ENCODE measurements at places on chromosomes 3 and 15. TPM values are rescaled to one million over a fixed set of nuclear protein-coding genes. Genes with fewer than 3 reads are reported as not detected.

Gene RAD51
- 29.7 TPM for total RNA-seq

DNA sequence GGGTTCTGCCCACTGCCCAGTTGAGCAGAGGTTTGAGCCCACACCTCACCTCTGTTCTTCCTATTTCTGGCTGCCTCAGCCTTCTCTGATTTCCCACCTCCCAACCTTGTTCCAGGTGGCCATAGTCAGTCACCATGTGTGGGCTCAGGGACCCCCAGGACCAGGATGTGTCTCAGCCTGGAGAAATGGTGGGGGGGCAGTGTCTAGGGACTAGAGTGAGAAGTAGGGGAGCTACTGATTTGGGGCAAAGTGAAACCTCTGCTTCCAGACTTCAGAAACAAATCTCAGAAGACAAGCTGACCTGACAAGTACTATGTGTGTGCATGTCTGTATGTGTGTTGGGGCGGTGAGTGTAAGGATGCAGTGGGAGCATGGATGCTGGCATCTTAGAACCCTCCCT, 22.9 kb downstream of the SHF start:
- no peaks in the 10 kb centered on the region for H3K27me3 ChIP-seq
- no peak overlapping the region for H3K4me3 ChIP-seq
- peaks cover 3% of the 10 kb centered on the region for H3K4me1 ChIP-seq
- no peak for DNase-seq

- H3K4me1 ChIP-seq, result peaks cover 20% of the 10 kb centered on the region
- peak overlapping the region; percentile 25 for H3K27ac ChIP-seq
- H3K27me3 ChIP-seq, result no peaks in the 10 kb centered on the region
- no peak overlapping the region for H3K4me3 ChIP-seq
Measured at GRCh38 chr15:92807971-92808571, 92.1 kb upstream of the CHD2 start.

- no peaks in the 10 kb centered on the region for H3K4me1 ChIP-seq
- no peak overlapping the region for H3K4me3 ChIP-seq
- no peaks in the 10 kb centered on the region for H3K27me3 ChIP-seq
- no peaks in the 10 kb centered on the region for H3K36me3 ChIP-seq
- no peak for DNase-seq
Measured at GRCh38 chr3:67031986-67032385, 33.9 kb downstream of the KBTBD8 start.

Gene A4GNT
- not detected for total RNA-seq

Measured in endothelial cell of umbilical vein (primary cell).